ENCODE measurements at places on chromosomes 2 and 18.

- DNase-seq = peak; percentile 77
Observed at GRCh38 chr2:170836027-170836426, 19.3 kb downstream of the GAD1 start.

GRCh38 chr2:2909086-2910035 is 468.3 kb downstream of the EIPR1 start:
- no peak for DNase-seq

DNA sequence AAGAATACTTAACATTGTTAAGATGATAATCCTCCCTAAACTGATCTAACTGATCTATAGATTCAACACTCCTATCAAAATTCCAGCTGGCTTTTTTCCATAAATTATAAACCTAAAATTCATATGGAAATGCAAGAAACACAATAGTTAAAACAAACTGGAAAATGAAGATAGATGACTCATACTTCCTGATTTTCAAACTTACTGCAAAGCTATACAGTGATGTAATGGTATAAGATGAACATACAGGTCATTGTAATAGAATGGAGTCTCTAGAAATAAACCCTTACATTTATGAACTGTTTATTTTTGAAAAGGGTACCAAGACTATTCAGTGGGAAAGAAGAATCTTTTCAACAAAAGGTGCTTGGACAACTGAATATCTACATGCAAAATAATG is 32.3 kb downstream of the UBXN4 start:
- DNase-seq = no peak

DNA sequence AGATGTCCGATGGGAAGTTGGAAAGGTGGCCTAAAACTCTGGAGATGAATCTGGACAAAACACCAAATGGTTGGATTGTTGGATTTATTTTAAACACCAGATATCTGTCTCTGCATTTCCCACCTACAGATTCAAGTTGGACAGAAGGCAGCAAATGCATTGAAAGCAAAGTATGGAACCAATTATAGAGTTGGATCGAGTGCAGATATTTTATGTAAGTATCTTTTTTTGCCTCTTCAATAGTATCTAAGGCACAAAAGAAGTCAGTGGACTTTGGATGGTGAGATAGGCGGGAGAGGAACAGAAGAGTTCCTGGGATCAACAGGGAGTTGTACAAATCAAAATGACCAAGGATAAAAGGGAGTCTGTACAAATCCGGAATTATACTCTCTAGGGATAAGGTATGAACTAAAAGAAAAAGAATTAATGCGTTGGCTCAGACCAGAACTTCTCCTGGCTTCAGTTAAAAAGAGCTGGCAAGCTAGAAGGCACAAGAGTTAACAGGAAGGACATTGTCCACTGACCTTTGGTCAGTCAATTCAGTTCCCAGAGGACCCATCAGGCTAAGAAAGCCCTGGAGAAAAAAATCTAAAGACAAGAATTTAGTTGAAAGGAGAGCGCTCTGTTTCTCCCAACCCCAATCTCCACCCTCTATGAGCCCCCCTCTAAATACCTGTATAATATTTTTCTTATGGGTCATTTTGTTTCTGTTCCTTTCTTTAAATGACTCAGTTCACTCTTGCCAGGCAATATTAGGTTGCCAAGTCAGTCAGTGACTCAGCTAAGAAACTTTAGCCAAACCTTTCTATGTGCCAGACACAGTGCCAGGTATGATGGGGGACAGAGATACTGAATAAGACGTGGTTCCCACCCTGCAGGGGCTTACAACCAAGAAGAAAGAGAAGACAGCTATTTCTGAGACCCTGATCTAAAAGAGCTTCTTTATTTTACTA is 29.1 kb downstream of the CPO start:
- DNase-seq = no peak

GRCh38 chr2:133530645-133531044 is 37.6 kb downstream of the NCKAP5 start:
- no peak for DNase-seq
